ENCODE measurements at places on chromosomes 11 and 22. TPM values are rescaled to one million over a fixed set of nuclear protein-coding genes. Genes with fewer than 3 reads are reported as not detected.

The C11orf91 gene
- not detected for total RNA-seq

The OR5M8 gene
- total RNA-seq, result not detected

DNA sequence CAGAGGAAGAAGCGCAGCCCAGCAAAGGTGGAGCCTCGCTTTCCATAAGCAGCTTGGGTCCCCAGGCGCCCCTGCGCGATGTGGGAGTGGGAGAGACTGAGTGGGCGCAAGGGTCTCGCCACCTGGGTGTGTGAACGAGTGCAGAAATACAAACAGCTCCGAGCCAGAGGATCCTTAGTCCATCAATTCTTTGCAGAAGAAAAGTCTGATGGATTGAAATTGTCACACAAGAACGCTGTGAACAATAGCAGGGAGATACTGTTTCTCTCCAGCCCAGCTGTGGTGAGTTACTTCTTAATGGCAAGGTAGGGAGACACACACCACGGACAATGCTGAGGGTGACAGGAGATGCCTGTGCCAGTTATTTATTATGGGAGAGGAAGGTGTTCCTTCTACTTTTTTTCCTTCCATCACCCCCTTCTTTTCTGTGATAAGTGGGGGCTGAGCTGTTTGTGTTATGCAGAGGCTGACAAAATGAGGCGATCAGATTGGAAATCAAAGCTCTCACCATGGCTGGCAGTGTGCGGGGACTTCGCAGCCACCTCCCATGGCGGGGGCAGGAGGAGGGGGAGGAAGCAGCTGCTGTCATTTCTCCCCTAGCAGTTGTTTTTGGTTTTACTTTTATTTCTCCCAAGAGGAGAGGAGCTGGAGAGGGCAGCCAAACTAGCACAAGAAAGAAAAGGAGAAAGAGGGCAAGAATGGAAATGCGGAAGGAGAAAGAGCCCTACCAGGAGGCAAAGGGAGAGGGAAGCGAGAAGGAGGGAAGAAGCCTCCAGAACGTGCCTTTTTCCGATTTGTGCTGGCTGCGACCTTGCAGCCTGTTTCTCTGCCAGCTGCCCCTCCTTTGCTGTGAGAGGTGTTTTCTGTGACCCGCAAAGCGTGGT lies 755.8 kb downstream of the NTM start:
- no peak for DNase-seq

GRCh38 chr11:68813773-68814172 lies 27.9 kb downstream of the CPT1A start:
- no peak for DNase-seq

- DNase-seq, result no peak
Observed at GRCh38 chr11:66055021-66055420, 2.9 kb downstream of the SF3B2 start.

DNA sequence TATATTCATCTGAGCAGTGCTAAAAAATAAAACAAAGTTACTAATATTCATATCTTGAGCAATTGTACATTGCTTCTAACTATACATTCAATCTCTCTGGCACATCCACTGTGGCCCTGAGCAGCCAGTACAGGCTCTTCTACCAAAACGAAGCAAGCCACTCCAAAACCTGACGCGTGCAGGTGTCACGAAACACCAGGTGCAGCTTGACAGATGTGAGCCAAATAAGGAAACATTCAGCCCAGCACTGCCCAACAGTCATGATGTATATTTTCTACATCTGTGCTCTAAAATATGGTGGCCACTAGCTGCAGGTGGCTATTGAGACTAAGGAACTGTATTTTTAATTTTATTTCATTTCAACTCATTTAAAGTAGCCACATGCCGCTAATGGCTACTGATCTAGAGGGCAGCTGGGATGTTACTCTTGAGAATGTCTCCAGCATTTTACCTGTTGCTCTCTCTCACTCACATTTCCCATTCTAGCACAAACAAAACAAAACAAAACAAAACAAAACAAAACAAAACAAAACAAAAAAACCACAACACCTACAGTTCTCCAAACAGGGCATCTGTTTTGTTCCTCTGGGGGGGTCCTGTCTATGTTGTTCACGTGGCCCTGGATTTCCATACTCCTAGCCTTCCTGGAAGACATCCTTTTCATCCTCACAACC lies 77.7 kb downstream of the LARGE1 start:
- no peak for DNase-seq

The TMEM191C gene
- total RNA-seq, result 0.35 TPM

The SLC5A4 gene
- 0.69 TPM for total RNA-seq

The TECTA gene
- total RNA-seq, result 0.50 TPM

- DNase-seq, result peak; percentile 76
Observed at GRCh38 chr11:111001986-111002611, 243.4 kb upstream of the POU2AF2 start.

DNA sequence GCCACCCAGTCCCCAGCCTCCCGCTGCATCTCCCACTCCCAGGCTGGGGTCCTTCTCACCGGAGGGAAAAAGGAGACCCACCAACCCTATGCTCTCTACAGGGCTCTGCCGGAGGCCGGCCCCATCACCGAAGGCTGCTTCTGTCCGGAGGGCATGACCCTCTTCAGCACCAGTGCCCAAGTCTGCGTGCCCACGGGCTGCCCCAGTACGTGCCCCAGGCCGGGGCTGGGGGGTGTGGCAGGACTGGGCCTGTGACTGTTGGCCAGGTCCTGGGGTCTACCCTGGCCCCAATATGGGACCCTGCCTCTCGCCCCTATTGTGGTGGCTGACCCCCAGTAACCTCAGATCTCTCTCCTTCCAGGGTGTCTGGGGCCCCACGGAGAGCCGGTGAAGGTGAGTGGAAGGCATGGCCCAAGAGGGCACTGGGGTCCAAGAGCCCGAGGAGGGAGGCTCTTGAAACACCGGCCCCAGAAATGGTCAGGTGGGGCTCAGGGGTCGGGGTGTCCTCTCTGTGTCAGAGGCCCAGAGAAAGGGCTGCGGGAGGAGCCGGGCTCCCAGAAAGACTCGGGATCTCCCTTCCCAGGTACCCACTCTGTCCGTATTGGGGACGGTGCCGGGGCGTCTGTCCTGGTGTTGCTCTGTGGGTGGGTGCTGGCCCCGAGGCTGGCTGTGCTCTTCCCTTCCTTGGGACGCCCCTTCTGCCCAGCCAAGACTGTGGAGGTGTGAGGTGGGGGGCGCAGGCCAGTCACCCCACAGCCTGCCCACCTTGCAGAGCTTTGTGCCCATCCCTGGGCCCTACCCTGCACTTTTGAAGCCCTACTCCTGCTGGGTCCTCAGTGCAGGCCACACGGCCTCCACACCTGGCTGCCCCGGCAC lies 26.1 kb upstream of the MUC5B start:
- DNase-seq, result no peak

GRCh38 chr11:113237261-113237660 lies 77.1 kb upstream of the TTC12 start:
- DNase-seq, result no peak

The CBL gene
- total RNA-seq, result 9.0 TPM

DNA sequence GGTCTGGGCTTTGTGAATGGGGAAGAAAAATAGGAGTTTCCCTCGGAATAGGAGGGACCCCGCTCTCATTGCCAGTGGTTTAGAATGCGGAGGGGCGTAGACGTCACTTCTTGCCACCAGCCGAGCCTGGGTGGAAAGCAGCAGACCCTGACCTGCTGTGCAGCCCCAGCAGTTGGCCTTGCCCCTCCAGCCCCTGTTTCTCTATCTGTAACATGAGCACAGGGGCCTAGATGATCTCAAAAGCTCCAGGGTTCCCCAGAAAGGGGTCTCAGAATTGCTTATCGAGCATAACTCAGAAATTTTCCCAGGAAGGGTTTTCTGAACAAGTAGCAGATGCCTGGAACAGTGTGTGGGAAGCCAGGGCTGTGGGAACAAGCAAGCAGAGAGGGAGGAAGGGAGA lies 43.9 kb downstream of the C11orf91 start:
- no peak for DNase-seq

DNA sequence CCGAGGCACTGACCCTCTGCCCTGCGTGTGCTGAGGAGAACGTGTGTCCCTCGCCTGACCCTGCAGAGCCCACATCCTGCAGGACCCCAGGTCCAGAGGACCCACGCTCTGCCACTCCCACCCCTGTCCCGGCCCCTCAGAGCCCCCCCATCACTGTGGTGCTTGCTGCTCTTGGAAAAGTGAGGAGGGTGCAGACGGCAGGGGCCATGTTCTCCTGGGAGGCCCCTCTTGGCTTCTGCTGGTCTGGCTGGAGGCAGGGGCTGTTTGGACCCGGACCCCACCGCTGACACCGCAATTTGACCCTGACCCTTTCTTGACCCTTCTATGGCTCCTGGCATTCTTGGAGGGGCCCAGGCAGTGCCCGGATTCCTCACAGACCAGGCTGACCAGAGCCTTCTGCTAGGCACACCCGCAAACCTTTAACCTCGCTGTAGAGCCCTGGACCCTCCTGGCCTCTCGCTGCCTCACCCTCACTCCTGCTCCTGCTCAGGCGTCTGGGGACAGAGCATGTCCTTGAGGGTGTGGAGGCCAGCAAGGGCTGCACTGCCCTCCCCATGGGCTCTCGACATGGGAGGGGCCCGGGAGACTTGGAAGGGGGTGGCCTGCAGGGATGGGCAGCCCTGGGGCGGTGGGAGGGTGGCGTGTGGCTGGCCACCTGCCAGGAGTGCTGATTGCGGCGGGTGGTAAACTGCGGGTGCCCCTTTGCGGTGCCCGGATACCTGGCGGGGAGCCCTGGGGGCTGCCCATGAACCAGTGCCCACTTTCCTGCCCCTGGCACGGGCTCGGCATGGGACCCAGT lies 37.0 kb upstream of the MUC5AC start:
- no peak for DNase-seq

DNA sequence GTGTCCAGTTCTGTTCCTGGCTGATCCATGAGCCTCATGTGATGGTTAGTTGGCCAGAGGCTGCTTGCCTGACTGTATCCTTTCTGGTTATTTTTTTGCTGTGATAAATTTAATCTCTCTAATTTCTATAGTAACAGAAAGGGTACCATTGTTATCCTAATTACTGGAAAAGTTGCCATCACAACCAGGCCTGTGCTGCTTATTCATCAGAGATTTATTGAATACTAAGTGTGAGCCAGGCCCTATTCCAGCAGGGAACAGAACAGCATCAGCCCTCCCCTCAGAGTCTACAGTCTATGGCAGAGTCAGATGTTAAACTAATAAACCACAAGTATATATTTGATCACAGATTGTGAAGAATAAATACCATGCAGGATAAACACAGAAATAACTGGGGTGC lies 86.8 kb downstream of the DEPDC5 start:
- no peak for DNase-seq

All from renal cortical epithelial cell (primary cell).